ENCODE measurements at places on chromosomes 1 and 21.

DNA sequence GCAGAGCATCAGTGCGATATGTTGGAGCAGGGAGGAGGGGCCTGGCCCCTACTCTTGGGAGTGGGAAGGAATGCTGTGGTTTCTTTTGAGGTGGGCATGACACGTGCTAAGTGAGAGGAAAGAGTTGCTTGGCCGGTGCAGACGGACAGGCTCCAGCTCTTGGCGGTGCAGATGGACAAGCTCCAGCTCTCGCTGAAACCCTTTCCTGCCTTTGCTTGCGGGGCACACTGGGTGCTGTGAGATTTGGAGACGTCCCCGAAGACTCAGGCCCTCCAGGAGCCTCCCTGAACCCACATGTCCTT, 15.9 kb downstream of the PDXK start:
- no peak overlapping the region for H3K4me3 ChIP-seq
- H3K27me3 ChIP-seq, result no peaks in the 10 kb centered on the region

GRCh38 chr1:110857964-110858948, 14.7 kb upstream of the CD53 start:
- no peak overlapping the region for H3K4me3 ChIP-seq
- no peak for DNase-seq
- H3K36me3 ChIP-seq, result no peaks in the 10 kb centered on the region
- H3K27ac ChIP-seq, result no peak overlapping the region
- no peaks in the 10 kb centered on the region for H3K4me1 ChIP-seq
- H3K27me3 ChIP-seq, result no peaks in the 10 kb centered on the region

- H3K4me3 ChIP-seq, result no peak overlapping the region
- no peak overlapping the region for H3K27ac ChIP-seq
- H3K4me1 ChIP-seq, result peaks cover 18% of the 10 kb centered on the region
- no peak for DNase-seq
- peaks cover 29% of the 10 kb centered on the region for H3K27me3 ChIP-seq
Measured at GRCh38 chr1:220879509-220880361, 492 bp downstream of the HLX start.

- H3K4me3 ChIP-seq, result no peak overlapping the region
- H3K27ac ChIP-seq, result no peak overlapping the region
- H3K36me3 ChIP-seq, result no peaks in the 10 kb centered on the region
- DNase-seq, result no peak
- peaks cover 8% of the 10 kb centered on the region for H3K4me1 ChIP-seq
Measured at GRCh38 chr1:211825980-211826379, 4.6 kb downstream of the LPGAT1 start.

GRCh38 chr1:60510162-60510561, 436.6 kb upstream of the C1orf87 start:
- no peaks in the 10 kb centered on the region for H3K27me3 ChIP-seq
- H3K4me1 ChIP-seq, result no peaks in the 10 kb centered on the region
- no peak overlapping the region for H3K27ac ChIP-seq
- no peaks in the 10 kb centered on the region for H3K36me3 ChIP-seq
- no peak overlapping the region for H3K4me3 ChIP-seq

GRCh38 chr1:176551146-176551545, 88.2 kb downstream of the PAPPA2 start:
- no peaks in the 10 kb centered on the region for H3K4me1 ChIP-seq
- no peaks in the 10 kb centered on the region for H3K36me3 ChIP-seq
- H3K27me3 ChIP-seq, result no peaks in the 10 kb centered on the region
- DNase-seq, result no peak
- H3K27ac ChIP-seq, result no peak overlapping the region

GRCh38 chr1:235642943-235643371, 6.6 kb downstream of the GNG4 start:
- H3K36me3 ChIP-seq, result no peaks in the 10 kb centered on the region
- H3K4me3 ChIP-seq, result no peak overlapping the region
- DNase-seq, result no peak
- peaks cover 11% of the 10 kb centered on the region for H3K27me3 ChIP-seq

DNA sequence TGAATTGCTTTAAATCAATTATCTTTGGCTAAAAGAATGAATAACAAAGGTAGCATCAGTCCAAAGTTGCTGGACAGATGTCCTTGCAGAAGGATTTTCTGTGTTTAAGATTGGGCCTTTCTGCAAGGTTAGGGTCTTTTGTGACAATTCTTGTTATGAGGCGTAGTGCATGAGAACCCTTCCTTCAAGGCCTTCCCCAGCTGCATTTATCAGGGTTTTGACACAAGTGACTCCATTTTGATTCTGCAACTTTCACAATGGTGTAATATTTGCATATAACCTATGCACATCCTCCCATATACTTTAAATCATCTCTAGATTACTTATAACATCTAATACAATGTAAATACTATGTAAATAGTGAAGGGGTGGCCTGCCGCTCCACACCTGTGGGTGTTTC, 1.1 kb upstream of the SETD4 start:
- H3K4me1 ChIP-seq, result peaks cover 10% of the 10 kb centered on the region
- H3K27ac ChIP-seq, result no peak overlapping the region
- H3K36me3 ChIP-seq, result peaks cover 12% of the 10 kb centered on the region
- DNase-seq, result no peak
- H3K27me3 ChIP-seq, result no peaks in the 10 kb centered on the region
- no peak overlapping the region for H3K4me3 ChIP-seq
